ENCODE measurements at places on chromosomes 4 and X. TPM values are rescaled to one million over a fixed set of nuclear protein-coding genes. Genes with fewer than 3 reads are reported as not detected.

The ERCC6L gene
- 0.01 TPM for polyA plus RNA-seq

The PSAPL1 gene
- polyA plus RNA-seq, result not detected

GRCh38 chr4:47017081-47017480, 14.3 kb upstream of the GABRB1 start:
- no peak for DNase-seq

GRCh38 chr4:47733302-47734175, 104.3 kb downstream of the CORIN start:
- DNase-seq, result no peak

The SH3RF1 gene
- 6.6 TPM for polyA plus RNA-seq

The DGKQ gene
- 3.7 TPM for polyA plus RNA-seq

- no peak for DNase-seq
These were observed 199.7 kb upstream of the GPR101 start for GRCh38 chrX:137233478-137233877.

- DNase-seq, result no peak
These were observed 19.4 kb downstream of the SEPTIN11 start for GRCh38 chr4:76968937-76969336.

The ASB9 gene
- polyA plus RNA-seq, result 1.4 TPM

DNA sequence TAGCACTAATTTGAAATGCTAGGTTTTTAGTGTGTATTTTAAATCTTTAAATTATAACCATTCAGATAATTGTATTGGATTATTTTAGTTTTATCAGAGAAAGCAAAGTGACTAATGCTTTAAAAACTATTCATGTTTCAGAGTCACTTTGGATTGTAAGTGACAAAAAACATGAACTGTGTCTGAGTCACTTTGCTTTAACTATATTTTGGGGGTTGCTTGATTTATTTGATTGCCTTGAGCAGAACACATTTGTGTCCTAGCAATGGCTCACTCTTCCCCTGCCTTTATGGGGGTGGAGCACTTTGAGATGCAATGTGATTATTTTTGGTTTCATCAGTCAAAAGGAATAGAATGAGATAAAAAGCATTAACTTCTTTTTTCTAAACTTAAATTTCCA, 188.4 kb upstream of the ARX start:
- no peak for DNase-seq

DNA sequence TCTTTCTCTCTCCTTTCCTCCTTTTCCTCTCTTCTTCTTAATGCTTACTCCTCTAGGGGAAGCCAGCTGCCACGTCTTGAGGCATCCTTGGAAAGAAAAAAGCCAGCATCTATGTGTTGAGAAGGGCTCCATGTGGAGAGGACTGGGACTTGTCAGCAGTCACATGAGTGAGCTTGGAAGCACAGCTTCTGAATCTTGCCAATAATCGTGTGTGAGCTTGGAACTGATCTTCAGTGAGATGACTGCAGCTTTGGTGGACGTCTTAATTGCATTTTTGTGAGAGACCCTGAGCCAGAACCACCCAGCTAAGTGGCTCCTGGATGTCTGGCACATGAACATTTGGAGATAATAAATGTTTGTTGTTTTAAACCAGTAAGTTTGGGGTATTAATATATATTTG, 371.7 kb downstream of the SLITRK2 start:
- no peak for DNase-seq

The EFNB1 gene
- polyA plus RNA-seq, result 25.4 TPM

The PAK3 gene
- not detected for polyA plus RNA-seq

The ETNPPL gene
- polyA plus RNA-seq, result 4.0 TPM

- no peak for DNase-seq
These were observed 243.3 kb downstream of the FSTL5 start for GRCh38 chr4:161920304-161921052.

The PAGE1 gene
- polyA plus RNA-seq, result not detected

DNA sequence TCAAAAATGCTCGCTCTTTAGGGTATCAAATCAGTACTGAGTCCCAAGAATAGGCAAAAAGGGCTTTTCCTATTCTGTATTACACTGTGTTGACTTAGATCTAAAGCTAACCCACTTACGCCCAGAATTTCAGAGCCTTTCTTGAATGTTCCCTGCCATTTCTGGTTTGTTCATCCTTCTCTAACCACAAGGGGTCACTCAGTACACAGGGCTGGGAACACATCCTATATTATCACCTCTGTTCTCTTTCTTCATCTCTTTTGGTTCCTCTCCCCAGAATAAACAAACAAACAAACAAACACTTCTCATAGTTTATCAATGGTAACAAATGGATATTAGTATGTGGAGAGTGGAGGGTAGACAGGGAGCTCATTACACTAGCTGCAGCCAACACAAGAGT, 25.5 kb upstream of the MORC4 start:
- no peak for DNase-seq

The ERAS gene
- not detected for polyA plus RNA-seq

The CYSLTR1 gene
- polyA plus RNA-seq, result 0.42 TPM

The PNMA3 gene
- 0.08 TPM for polyA plus RNA-seq

The SH3D19 gene
- polyA plus RNA-seq, result 61.7 TPM

- no peak for DNase-seq
These were observed 20.4 kb upstream of the SCD5 start for GRCh38 chr4:82818664-82819662.

The SOD3 gene
- 15.0 TPM for polyA plus RNA-seq

DNA sequence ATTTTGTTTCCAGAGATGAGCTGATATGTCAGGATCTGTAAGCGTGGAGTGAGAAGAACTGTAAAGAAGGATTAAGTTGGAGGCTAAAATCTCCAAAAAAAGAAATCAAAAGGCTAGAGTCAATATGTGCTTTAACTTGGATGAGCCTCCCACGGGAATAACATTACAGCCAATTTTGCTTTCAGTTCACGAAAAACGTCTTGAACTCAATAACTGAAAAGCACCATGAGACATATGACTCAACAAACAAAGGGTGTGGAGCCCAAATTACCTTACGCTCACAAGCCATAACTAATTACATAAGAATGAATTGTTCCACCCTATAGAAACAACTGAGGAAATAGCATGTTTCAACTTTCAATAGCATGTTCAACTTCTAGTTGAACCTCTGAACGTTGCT, 22.3 kb downstream of the TMPRSS11D start:
- DNase-seq, result no peak

- DNase-seq, result no peak
These were observed 435.8 kb upstream of the CPEB2 start for GRCh38 chr4:14566518-14566917.

The NPFFR2 gene
- not detected for polyA plus RNA-seq

GRCh38 chrX:39903343-39903742, 194.4 kb downstream of the BCOR start:
- DNase-seq, result no peak

- DNase-seq, result no peak
These were observed 66.3 kb downstream of the DCUN1D4 start for GRCh38 chr4:51909236-51909703.

GRCh38 chr4:73869130-73870055, at the start of gene CXCL1:
Gene CXCL1, plus strand, starts transcription at chr4:73869393. Its CDS starts 78 bp downstream, at chr4:73869471.
- DNase-seq, result peak; percentile 59

GRCh38 chr4:25310803-25311166, 1.8 kb upstream of the ZCCHC4 start:
- no peak for DNase-seq

DNA sequence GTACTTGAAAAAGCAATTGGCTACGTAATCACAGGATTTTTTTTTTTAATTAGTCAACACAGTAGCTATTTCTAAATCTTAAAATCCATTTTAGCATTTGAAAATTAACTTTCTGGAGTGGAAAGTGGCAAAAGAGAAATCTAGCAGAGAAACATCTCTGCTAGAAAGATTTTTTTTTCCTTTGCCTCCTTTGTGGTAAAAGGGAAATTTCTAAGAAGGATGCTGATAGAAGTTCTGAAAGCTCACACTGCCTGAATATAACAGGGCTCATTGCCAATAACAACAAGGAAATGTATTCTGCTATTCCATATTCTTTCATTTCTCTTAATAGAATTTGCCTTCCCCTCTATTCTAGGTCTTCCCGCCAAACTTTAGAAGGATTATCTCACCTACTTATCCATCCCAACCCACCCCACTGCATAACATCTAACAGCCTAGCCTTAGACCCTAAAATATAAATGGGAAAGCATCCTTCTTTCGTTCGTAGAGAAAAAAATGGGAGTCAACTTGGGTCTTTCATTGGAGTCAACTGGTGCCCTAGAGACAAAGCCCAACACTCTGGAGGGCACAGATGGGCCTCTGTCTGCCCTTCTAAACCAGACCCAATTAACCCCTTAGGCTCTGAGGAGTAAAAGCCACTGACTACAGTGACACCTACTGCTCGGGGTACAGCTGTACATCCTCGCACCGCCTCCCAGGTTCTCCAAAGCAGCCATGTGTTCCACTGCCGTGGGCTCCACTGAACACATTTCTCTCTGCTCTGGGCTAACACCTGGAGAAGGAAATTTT, 103.9 kb downstream of the MAML3 start:
- no peak for DNase-seq

DNA sequence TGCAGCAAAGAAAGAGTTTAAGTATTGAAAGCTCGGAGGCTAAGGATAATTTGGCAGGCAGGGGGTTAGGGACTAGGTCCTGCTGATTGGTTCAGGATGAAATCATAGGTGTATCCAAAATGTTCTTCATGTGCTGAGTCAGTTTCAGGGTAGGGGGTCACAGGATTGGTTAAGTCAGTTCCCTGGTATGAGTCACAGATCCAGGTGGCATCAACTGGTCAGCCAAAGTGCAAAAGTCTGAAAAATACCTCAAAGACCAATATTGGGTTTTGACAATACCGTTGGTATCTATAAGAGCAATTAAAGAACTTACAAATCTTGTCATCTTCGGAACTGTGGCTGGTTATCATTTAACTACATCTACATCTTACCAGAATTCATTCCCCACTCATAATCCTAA, 25.6 kb upstream of the PRDM8 start:
- no peak for DNase-seq

GRCh38 chr4:75345423-75345822, 168.8 kb downstream of the RCHY1 start:
- no peak for DNase-seq

The NHS gene
- polyA plus RNA-seq, result 0.38 TPM

GRCh38 chr4:126269106-126269505, 954.4 kb downstream of the FAT4 start:
- peak; percentile 33 for DNase-seq

GRCh38 chrX:23187819-23188218, 146.8 kb upstream of the PTCHD1 start:
- DNase-seq, result no peak

DNA sequence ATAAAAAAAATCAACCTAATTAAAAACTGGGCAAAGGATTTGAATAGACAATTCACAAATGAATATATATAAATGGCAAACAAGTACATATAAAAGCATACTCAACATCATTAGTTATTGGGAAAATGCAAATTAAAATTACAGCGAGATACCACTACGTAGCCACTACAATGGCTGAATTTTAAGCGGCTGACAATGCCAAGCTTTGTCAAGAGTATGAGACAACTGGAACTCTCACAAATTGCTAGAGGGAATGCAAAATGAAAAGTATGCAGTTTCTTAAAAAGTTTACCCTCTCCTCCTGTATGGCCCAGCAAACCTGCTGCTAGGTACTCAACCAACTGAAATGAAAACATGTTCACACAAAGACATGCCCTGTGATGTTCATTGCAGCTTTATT, 34.8 kb downstream of the ZFP42 start:
- no peak for DNase-seq

- no peak for DNase-seq
These were observed 20.5 kb upstream of the STS start for GRCh38 chrX:7127056-7127455.

GRCh38 chr4:38073596-38074234, 113.5 kb downstream of the PTTG2 start:
- DNase-seq, result no peak

DNA sequence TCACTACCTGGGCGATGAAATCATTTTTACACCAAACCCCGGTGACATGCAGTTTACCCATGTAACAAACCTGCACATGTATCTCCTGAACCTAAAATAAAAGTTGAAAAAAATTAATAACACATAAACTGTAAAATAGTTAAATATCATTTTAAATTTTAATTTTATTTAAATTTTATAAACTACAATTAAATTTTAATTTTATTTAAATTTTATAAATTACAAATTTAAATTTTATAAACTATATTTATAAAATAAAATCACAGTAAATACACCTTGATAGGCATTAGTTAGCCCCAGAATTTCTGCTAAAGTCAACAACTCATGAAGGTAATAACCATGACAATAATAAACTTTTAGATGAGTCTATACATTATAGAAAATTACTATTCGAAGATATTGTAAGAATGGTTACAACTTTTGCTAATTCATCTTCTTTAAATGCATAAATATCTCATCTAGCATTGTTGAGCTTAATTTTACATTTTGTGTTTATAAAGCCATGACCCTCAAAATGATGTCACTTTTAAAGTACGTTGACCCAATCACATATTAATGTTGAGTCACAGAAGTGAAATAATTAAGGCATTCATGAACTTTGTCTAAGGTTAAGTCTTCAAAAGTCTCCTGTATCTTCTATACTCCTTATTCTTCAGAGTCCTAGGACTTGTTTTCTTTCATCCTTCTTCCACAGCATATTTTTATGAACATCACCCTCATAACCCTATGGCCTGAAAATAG, 755.8 kb upstream of the LCORL start:
- DNase-seq, result no peak

GRCh38 chr4:27218013-27218412, 357.4 kb downstream of the STIM2 start:
- no peak for DNase-seq

The TENM3 gene
- polyA plus RNA-seq, result 0.19 TPM

- DNase-seq, result no peak
These were observed 481.5 kb downstream of the PACRGL start for GRCh38 chr4:21181716-21182115.

- DNase-seq, result no peak
These were observed 246.3 kb downstream of the NDST4 start for GRCh38 chr4:114866901-114867670.

DNA sequence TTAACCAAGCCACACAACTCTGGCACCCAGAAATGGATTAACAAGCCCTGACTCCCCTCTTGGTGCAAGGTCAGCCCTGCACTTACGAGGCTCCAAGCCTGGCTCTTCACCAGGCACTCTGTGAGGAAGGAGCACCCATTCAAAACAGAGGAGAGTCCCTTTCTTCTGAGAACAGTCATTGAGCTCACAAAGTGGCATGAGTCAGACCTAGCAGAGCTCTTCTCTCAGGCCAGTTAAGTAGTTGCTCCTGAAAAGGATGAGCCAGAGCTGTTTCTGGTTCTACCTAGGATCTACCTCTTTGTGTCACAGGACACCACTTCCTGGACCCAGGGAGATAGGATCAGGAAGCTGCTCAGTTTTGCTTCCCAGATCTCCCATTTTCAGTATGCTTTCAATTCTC, 48.2 kb downstream of the EVC2 start:
- DNase-seq, result no peak

DNA sequence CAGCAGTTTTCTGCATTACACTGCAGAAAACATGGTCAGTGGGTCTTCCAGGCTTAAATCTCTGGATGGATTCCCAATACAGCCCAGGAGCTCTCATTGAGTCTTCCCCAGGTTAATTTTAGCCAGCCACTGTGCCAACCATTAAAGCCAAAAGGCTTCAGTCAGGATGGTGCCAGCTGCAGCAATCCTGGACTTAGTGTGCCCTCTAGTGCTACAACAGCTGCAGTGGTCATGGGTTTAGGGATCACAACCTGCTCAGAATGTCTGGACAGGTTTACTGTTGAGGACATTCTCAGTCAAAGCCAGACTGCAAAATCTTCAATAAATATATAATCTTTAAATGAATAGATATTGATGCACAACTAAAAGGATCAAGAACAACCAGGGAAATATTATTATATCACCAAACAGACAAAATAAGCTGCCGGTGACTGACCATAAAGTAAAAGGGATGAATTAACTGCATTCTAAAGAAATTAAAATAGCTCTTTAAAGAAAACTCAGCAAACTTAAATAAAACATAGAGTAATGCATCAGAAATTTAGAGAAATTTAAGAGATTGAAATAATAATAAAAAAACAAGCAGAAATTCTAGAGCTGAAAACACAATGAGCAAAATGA, 639.9 kb downstream of the SPOCK3 start:
- DNase-seq, result no peak
